ENCODE measurements at places on chromosomes 3 and 15.
A peak's percentile ranks its signal among the peaks of the same experiment; 100 is the strongest.

- peak; percentile 60 for DNase-seq
Measured at GRCh38 chr3:159884661-159885402, 103.8 kb upstream of the IL12A start.

- DNase-seq: no peak
Measured at GRCh38 chr3:25430287-25430934, 2.3 kb downstream of the RARB start.

- DNase-seq: no peak
Measured at GRCh38 chr3:81434161-81434560, 327.3 kb downstream of the GBE1 start.

GRCh38 chr3:12476238-12476897 lies 7.9 kb upstream of the TSEN2 start:
- peak; percentile 21 for DNase-seq

DNA sequence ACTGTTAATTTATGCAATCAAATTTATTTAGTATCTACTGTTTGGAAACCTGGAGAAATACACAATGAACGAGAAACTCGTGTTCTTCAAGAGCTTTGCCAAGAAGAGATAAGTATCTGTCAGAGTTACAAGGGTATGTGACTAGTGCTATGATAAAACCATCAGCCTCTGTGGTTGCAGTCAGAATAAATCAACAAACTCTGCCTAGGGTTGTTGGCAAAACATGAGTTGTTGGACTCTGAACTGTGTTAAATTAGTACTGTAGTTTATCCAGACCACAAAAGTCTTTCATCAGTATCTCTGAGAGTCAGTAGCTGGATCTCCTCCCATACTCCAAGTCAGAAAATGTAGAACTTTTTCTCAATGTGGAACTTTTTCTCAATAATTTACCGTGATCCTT lies 918.4 kb downstream of the NAALADL2 start:
- DNase-seq: no peak

- DNase-seq: no peak
Measured at GRCh38 chr3:95351158-95351557, 1288.3 kb downstream of the NSUN3 start.

- no peak for DNase-seq
Measured at GRCh38 chr3:115830764-115831395, 207.6 kb downstream of the GAP43 start.

- DNase-seq: no peak
Measured at GRCh38 chr3:16428612-16429011, 84.9 kb downstream of the RFTN1 start.

GRCh38 chr3:176174060-176174459 lies 1023.2 kb downstream of the TBL1XR1 start:
- no peak for DNase-seq

- DNase-seq: no peak
Measured at GRCh38 chr3:12986521-12986920, 86.7 kb downstream of the IQSEC1 start.

- DNase-seq: no peak
Measured at GRCh38 chr15:40130799-40131502, 22.3 kb upstream of the BMF start.

GRCh38 chr3:144624656-144625055 lies 653.0 kb downstream of the DIPK2A start:
- DNase-seq: no peak

DNA sequence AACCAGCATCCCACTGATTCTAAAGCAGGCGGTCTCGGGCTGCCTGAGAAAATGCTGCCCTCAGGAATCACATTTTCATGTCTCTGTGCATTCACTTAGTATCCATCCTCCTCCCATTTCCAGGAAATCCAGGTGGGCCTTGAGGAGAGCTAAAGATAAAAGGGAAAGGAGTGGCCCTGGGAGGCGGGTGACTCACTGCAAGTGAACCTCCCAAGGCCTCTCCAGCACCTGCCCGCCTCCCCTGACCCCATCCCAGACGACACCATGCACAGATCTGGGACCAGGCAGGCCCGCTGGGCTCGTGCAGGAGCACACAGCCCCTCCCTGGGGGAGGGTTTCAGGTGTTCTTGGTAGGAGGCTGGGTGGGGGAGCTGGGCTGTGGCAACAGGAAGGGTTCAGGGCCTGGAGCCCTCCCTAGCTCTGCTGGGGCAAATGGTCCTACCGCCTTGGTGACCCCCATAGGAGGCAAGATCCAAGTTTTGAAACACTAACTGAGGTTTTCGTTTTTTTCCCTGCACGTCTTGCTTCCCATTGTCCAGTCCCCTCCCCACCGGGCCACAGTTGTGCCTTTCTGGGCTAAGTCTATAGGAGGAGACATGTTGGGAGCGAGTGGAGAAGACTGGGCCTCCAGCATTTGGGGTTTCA lies 22.2 kb downstream of the MELTF start:
- no peak for DNase-seq

DNA sequence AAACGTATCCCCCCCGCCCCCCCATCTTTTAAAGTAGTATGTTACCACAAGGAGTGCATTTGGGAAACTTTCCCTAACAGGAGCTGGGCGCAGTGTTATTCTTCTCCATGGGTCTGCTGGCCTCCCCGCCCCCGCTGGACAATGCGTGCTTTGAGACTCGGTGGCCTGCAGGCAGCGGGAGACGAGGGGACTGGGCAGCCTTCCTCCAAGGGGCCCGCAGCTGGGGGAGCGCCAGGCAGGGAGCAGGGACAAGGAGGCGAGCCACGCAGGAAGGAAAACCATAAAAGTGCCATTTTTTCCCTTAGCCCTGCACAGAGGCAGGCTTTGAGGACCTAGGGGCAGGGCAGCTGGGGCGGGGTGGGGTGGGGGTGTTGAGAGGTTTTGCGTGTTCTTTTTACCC lies 14.1 kb downstream of the SOX2 start:
- no peak for DNase-seq

DNA sequence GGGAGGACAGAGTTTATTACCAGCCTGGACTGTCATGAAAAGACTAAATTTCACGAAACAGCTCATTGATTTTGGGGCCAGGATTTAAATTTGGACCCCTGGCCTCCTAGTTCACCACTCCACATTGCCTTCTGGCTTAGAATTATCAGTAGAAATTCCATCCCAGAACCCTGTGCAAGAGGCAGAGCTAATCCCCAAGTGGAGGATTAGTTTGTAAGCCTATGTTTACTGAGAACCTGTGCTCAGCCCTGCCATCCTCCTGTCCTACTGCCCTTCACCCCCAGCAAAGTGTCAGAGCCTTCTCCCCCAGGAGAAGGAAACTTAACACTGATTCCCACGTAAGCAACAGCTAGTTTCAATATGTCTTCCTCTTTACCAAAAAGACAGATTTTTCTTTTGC lies 99.4 kb downstream of the SST start:
- DNase-seq: no peak

DNA sequence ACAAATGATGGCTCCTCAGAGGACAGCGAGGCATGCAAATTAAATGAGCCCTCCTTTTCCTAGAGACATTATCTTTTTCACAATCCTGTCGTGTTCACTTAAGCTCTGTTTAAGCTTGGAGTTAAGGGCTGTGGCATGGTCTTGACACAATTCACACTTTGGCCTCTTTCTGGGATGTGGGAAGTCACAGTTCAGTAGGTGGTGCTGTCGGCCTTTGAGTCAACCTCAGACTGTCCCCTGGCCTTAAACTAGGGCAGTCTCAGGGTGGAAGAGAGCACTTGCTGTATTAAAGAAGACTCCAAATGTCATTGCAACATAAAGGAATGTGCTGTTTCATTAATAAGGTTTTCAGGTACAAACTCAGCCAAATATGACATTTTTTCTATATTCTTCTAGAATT lies 351.0 kb downstream of the MCTP2 start:
- DNase-seq: no peak

DNA sequence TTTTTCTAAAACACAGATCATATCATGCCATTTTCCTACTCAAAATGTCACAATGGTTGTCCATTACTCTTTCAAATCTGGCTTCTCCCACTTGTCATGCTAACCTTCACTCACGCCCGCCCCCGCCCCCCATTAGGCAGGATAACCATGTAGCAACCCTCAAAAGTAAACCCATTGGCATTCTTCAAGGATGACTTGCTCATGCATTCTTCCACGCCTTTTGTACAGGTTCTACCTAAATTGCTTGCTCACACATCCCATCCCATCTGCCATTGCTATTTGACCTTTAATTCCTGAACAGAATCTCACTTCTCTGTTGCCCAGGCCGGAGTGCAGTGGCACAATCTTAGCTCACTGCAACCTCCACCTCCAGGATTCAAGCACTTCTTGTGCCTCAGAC lies 389.3 kb downstream of the MCTP2 start:
- DNase-seq: no peak

- no peak for DNase-seq
Measured at GRCh38 chr3:64905906-64906410, 218.2 kb upstream of the ADAMTS9 start.

DNA sequence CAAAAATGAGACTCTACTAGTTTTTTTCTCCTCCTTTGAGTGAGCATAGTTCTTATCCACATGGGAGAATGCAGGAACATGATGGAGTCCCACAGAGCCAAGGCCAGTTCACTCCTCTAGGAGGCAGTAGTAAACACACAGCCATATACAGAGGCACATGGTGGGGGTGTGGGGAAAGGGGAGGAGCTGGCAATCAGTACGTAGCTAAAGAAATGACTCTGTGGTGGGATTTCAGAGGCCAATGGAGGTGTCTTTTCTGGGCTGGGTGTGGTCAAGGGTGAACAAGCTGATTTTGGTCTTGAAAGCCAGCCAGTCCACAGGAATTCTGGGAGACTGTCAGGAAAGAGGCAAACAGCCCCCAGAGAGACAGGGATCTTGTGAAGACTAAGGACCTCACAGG lies 6.6 kb upstream of the RAB11A start:
- peak; percentile 30 for DNase-seq

DNA sequence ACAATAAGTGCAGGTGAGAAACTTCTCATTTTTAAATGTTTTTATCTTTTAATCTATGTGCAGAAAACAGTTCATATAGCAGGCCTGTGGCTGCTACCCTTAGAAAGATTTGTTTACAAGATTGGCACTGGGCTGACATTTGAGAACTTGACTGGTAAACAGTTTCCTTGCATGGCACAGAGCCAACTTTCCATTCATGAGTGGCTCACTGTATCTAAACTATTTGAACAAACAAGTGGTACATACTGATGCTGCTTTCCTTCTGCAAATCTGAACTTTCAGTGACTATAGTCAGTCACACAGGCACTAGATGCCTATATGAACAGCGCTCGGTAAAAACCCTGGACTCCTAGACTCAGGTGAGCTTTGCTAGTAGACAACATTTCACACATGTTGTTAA lies 6.3 kb upstream of the GTPBP8 start:
- DNase-seq: no peak

GRCh38 chr15:31263751-31264558 lies 62.7 kb upstream of the KLF13 start:
- no peak for DNase-seq

DNA sequence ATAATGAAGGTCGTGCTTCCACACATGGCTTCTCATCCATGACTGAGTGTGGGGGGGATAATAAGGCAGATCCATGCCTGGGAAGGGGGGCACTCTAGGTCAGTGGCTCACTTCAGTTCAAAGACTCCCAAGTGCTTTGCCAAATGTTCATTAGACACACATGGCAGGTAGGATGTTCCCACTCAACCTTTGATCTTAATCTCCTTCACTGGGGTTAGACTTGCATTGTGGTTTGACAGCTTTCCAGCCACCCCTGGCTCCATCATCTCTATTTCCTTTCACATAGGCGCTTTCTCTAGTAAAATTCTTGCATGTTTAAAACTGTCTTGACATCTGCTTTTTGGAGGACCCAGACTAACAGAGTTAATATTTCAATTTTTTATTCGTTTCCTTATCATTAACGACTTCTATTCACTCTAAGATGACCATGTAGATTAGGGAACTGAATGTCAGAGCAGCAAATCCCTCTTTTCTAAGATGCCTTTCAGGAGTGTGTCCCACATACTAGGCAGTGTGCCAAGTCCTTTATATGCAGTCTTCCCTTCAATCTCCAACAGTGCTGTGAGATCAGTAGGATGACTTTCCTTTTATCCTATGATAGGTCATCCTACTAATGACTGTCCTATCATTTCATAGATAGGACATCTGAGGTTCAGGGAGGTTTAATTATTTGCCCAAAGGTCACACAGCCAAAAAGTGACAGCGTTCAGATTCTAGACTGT lies 57.9 kb downstream of the BTD start:
- DNase-seq: no peak

GRCh38 chr3:108664266-108664665 lies 74.7 kb downstream of the DZIP3 start:
- DNase-seq: no peak

- no peak for DNase-seq
Measured at GRCh38 chr3:144028798-144029411, 57.3 kb downstream of the DIPK2A start.

- DNase-seq: no peak
Measured at GRCh38 chr15:30990446-30991254, 778 bp downstream of the MTMR10 start.

GRCh38 chr3:115876876-115877614 lies 253.7 kb downstream of the GAP43 start:
- DNase-seq: no peak

DNA sequence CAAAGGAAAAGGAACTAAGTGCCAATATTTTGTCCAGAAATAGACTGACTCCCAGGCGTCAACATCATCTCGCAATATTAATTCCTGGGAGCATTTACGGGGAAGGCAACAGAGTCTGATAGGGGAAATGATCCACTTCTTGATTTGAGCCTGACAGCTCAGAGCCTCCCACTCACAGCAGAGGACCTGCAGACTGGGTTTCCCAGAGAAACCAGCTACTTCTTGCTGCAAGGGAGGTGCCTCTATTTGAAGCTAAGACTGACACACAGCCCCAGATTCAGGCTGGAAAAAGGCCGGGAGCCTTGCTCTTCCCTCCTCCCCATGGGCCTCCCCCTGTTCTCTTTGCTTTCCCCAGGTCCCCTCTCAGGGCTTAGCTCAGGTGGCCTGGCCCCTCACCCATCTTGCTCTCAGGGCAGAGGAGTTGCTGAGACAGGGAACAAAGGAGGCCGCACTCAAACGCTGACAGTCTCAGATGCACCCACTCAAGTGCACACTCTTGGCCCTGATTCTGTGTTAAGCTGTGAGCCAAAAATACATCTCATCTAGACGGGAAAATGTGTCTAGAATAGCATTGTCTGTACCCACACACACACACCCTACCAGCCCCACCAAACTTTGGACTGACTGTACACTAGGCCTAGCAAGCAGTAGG lies 49.8 kb upstream of the DCLK3 start:
- DNase-seq: no peak

DNA sequence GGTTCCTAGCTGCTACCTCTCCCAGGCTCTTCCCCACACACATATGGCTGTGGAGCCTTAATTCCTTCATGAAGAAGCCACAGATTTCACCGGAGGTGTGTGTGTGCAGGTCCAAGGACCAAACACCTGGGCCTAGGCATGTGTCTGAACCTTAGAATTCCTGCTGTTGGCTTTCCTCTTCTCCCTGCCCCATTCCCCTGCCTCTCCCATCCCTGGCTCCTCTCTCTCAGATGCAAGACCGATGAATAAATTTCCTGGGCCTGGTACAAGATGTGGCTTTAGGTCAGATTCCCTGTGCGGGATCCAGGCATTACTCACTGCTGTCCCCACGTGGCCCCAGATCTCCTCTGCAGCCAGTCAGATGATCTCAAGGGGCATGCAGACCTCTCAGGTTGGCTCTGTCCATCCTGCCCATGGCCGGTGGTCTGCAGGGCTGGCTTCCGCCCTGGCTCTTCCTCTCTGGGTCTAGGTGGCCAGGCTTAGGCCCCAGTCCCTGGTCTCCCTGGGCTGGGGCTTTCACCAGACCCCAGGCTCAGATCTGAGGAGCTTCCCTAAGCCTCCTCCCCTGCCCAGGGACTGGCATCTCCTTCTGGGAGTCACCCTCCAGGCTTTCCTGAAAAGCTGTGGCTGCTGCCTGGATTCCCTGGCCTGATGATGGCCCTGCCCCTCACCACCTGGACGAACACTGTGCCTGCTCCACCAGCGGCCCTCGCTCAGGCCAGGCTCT lies 20.5 kb downstream of the CCR9 start:
- DNase-seq: no peak
